Stimulated activated CD8-positive, alpha-beta memory T cell treated with anti-CD3 and anti-CD28 coated beads, Interleukin-7, amount 100 ng/mL, for 48 hours (primary cell): ENCODE measurements at places on chromosomes 3 and 15.

DNA sequence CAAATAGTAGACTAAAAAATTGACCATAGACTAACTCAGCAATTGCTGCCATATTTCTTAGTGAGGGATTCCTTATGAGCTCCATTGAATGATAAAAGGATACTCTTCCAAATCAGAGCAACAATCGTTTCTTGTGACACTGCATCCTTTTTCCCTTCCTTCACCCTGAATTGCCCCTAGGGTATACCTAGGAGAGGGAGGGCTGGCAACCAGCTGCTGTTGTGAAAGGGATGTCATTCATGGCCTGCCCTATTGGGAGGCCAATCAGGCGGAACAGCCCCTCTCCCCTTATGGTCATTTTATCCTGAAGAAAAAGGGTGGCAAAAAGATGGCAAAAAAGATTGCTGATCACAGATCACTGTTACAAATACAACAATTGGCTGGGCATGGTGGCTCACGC lies 26.3 kb downstream of the B3GNT5 start:
- DNase-seq = no peak

DNA sequence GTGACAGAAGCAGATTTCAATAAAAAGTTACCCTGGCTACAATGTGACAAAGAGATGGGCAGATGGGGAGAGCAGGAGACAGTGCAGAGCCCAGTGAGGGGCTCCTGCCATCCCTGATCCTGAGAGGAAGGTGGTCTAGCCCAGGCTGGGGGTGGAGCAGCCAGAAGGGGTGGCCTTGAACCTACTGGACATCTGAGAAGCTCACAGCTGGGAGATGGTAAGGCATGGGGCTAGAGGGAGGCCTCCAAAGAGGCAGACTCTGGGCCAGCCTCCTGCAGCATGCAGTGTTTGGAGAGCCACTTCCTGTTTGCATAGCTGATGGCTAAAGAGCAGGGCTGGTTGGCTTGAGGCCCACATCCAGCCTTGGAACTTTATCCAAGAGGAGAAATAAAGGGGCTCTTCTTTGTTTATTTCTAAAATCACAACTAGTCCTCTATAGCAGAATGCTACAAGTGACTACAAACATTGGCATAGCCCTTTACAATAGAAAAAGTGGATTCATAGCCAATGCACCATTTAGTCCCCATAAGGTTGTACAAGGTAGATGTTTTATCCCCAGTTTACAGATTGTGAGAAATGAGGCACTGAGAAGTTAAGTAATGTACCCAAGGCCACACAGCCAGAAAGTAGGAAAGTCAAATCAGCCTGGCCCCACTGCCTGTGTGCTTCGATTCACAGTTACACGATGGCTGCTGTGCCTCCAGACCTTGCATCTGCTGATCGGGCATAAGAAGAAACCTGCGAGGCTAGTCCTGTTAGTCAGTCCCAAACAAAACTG lies 4.6 kb downstream of the EFCC1 start:
- no peak for DNase-seq

DNA sequence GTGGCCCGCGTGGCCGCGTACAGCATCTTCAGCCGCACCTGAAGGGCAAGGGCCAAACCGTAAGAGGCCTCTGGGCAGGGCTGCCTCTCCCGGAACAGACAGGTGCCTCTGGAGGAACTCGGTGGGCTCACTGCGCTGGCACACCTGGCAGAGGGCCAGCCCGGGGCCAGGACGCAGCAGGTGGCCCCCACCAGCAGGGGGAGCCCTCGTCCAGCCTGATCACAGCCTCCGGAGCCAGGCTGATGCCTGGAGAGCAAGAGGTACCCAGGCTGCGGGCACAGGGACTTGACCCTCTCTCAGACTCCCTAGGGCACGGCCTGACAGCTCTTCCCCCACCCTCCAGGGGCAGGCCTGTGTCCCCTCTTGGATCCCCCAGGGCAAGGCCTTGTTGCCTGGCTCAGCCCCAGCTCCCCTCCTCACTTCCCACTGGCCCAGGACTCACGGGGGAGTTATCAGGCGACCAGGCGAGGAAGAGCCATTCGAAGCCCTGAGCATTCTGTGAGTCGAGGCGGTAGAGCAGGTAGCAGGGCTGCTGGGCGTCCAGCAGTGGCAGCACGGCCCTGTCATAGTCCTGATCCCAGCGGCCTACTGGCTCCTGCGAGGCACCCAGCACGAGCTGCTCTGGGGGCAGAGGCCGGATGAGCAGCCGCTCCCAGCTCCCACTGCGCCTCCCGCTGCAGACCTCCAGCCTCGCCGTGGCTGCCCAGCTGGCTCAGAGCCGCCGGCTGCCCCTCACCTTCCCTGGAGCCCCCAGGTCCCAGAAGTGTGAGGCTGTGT lies 6.2 kb upstream of the TLR9 start:
- peak; percentile 69 for DNase-seq

DNA sequence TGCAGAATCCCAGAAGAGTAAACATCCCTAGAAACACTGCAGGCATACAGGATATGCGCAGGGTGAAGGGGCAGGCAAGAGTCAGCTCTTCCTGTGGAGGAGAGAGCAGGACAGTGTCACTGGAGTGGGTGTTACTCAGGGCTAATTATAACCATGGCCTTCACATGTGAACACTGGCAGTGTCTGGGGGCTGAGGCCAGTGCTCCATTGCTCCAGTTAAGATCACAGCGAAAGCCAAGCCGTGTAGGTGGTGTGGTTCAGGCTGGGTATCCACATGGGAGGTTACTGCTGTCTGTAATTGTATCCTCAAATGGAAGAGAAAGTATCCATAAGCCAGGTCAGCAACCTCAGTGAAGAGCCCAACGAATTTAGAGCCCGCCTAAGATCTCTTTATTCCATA lies 84.6 kb downstream of the MESD start:
- no peak for DNase-seq

GRCh38 chr3:156615592-156616173 lies 58.7 kb upstream of the TIPARP start:
- no peak for DNase-seq

DNA sequence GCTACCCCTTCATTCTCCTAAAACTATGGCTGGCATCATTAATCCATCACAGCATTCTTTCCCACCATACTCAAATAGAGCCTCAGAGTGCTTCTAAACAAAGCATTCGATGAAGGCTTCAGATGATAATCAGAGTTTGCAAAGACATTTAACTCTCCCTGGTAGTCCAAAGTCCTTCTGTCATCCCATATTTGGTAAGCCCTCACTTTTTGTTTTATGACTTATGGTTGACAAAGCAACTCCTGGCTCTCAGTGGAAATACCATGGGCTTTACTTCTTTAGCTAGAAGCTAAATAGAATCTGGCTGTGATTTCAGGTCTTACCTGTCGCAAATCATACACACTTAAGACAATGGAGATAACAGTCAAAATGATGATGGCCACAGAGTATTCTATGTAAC lies 27.8 kb downstream of the ATP13A5 start:
- no peak for DNase-seq

DNA sequence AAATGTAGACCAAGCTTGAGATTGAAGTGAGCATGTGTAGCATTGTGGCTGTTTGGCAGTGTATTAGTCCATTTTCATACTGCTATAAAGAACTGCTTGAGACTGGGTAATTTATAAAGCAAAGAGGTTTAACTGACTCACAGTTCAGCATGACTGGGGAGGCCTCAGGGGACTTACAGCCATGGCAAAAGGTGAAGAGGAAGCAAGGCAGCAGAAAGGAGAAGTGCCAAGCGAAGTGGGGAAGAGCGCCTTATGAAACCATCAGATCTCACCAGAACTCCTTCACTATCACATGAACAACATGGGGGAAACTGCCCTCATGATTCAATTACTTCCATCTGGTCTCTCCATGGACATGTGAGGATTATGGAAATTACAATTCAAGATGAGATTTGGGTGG lies 8.6 kb upstream of the CERS3 start:
- no peak for DNase-seq

GRCh38 chr3:138962854-138963560 lies 16.0 kb downstream of the FOXL2NB start:
- DNase-seq = no peak

GRCh38 chr15:63191895-63192618 lies 2.7 kb downstream of the RAB8B start:
- DNase-seq = no peak

GRCh38 chr3:129226374-129226773 lies 23.0 kb upstream of the COPG1 start:
- DNase-seq = no peak

- no peak for DNase-seq
These were observed 530.8 kb upstream of the BCHE start for GRCh38 chr3:166367947-166368533.

DNA sequence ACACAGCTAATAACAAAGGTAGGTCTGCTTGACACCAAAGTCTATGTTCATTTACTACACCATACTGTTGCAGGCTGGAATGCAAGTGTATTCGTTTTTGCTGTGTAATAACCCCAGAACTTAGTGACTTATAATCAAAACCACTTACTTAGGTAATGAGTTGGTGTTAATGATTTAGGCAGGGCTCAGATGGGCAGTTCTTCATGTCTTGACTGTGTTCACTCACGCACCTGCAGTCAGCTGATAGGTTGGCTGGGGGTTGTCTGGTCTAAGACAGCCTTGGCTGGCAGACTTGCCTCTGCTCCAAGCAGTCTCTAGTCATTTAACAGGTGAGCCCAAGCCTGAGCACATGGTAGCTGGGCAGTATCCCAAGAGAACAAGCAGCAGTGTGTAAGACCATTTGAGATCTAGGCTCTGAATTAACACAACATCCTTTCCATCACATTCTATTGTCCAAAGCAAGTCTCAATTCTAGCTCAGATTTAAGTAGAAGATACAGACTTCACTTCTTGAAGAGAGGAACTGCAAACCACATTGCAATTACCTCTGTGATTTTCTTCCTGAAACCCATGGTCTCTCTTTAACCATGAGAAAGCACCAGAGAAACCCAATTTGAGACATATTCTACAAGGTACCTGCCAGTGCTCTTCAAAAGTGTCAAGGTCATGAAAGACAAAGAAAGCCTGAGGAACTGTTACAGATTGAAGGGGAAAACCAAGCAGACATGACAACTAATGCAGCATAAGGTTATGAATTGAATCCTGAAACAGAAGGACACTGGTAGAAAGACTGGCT lies 13.3 kb upstream of the DCLK3 start:
- no peak for DNase-seq

DNA sequence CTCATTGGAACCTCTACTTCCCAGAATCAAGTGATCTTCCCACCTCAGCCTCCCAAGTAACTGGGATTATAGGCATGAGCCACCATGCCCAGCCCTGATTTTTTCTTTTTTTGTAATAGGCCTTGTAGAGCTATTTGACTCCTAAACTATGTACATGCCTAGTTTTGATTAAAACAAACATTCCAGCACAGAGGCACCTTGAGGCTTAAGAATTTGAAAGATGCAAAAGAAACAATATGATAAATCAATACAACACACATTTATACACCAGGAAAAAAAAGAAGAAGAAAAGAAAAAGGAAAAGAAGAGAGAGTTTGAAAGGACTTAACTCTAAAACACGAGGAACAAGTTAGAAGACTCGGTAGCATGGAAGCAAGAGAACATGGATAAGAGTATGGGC lies 13.9 kb upstream of the FRMD5 start:
- DNase-seq = no peak

- DNase-seq = peak; percentile 50
These were observed 11.9 kb downstream of the GRM2 start for GRCh38 chr3:51718547-51719409.

DNA sequence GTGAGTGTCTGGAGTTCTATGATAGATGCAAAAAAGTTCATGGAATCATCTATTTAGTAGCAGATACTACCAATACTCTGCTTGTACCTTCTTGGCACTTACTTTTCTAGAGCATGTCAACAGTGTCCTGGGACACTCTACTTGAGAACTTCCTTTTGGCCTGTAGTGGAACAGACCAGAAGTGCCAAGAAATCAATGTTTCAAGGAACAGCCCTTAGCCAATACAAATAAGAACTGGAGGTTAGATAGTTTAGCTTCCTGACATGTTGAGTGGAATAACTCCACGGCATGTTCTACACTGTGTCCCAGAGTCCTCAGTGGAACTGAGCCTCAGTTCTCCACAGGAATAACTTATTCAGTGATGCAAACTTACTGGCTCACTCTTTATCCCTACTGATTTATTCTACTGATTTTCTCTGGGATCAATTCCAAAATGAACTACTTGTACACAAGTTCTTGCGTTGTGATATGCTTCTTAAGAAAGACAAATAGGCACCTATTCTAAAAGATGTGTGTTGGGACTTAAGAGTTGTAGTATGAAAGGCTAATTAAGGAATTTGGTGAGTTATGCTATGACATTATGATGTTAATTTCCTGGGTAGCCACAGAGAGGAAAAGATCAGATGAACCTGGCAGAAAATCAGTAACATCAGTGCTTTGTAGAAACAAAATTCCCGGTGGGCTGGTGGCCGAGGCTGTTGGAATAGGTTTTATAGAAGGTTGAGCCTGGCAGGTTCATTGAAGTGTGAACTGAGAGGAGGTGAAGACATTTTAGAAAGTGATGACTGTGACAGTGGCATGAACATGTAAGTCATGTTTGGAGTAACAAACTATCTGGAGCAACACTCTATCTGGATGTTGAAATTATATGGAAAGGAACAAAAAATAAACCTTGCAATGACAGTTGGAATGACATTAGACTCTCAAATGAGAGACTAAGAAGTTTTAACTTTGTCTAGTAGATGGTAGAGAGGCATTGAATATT lies 101.8 kb upstream of the RBMS3 start:
- DNase-seq = no peak

DNA sequence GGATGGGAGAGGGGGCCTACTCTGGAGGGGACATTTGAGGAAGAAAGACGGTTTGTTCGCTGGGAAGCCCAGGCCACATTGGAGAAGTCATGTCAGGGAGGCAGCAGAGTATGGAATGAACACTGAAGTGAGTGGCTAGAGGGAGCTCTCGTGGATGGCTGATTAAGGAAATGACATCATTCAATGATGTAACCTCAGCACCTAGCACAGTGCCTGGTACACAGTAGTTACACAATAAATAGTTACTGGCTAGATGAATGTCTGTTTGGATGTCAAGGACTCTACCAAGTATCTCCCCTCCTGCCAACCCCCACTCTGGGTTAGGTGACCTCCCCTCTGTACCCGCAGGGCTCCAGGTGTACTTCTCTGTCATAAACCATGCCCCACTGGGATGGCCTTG lies 121.1 kb downstream of the CLSTN2 start:
- DNase-seq = no peak

DNA sequence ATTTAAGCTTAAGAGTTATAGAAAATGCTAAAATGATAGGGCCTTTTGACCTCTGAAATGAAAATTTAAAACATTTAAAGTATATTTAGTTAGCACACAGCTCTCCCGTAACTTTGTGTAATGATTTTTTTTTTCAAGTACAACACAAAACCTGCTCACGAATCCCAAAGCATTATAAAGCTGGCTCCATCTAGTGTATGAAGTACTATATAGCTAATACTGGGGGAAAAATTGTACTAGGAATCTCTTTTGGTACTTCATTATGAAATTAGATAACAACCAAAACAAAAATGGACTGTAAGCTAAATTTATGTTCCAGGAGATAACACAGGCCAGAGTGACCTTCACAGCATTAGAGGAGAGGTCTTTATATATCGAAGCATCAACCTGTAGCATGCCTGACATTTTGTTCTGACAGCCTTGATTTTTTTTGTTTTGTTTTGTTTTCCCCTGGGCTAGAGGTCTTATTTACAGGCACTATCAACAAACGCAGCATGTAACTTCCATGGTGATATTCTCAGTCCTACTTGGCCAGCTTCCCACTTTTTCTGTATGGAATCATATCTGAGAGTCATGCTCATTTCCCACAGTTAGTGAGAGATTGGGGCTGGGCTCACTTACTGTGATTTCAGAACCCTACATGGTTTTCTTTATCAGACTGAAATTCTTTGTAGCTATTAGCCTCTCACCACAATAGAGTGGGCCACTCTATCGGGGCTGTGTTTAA lies 116.3 kb downstream of the MITF start:
- no peak for DNase-seq
